ENCODE measurements at places on chromosomes 1 and 21.
A peak's percentile ranks its signal among the peaks of the same experiment; 100 is the strongest.

GRCh38 chr1:188599313-188599712 is 1770.6 kb downstream of the PLA2G4A start:
- no peak for DNase-seq

DNA sequence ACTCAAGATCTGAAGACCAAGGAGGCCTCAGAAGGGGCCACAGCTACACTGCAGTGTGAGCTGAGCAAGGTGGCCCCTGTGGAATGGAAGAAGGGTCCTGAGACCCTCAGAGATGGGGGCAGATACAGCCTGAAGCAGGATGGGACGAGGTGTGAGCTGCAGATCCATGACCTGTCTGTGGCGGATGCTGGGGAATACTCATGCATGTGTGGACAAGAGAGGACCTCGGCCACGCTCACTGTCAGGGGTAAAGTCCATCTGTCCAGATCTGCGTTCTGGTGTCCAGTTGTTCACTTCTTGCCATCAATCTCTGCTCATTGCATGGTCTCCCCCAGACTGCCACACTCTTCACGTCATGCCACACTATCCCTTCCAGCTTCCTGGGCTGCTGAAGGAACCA is 90.6 kb downstream of the OBSCN start:
- no peak for DNase-seq

GRCh38 chr1:198563583-198563982 is 23.1 kb upstream of the ATP6V1G3 start:
- no peak for DNase-seq

DNA sequence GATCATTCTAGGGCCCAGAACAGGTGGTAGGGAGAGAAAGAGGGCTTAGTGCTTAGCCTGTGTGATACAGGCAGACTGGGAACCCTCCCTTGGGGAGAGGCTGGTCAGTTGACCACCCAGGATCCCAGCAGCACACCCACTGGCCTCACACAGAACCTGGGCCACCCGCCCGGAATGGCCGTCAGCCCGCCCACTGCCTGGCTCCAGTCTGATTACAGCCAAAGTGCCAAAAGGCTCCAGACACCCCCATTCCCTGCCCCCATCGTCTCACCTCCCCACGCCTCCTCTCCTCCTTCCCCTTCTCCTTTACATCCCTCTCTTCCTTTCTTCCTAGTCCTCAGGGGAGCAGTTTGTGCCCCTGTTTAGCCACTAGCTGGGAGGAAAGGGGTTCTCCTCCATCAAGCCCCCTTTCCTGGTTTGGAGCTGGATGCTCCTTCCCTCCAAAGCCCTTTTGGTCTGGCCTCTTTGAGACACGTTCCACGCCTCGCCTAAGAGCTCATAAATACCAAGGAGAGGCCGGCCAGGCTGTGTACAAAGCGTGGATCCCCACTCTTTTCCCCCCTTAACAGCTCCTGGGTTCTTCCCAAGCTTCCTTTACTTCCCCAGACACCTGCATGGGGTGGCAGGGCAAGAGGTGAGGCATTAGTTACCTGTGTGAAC is 4.6 kb upstream of the WNT2B start:
- DNase-seq: no peak

GRCh38 chr1:118185084-118185832 is at the start of gene SPAG17:
SPAG17 (minus strand) TSS chr1:118185228; CDS start chr1:118185157, 71 bp downstream.
- DNase-seq: peak; percentile 91

GRCh38 chr1:24961961-24962861 is 32.1 kb upstream of the RUNX3 start:
- DNase-seq: no peak

DNA sequence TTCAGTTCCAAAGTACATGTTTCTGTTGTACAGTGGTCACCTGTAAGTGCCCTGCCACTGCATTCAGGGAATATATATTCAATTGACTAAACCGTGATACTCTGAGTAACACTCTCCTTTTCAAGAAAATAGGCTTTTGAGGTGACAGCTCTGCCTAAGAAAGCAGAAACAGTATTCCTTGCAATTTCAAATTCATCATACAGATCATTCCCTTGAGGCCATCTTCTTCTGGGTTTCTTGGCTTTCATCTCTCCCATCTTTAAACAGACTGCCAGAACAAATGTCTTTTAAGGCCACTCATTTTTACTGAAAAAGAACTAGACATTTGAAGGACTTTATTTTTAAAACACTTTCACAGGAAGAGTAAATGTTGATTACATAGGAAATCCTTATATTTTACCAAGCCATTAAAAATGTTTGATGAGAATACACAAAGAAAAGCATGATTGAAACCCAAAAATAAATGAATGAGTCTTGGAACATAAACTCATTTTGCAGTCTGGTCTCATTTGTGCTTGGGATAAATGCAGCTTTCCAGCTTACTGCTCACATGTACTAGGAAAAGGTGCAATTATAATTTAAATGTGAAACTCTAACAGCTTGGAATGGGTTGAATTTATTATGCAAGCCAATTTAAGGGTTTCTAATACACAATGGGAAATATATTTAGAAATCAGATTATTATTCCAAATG is 34.7 kb downstream of the PLPPR5 start:
- no peak for DNase-seq

- DNase-seq: no peak
Observed at GRCh38 chr1:1157914-1158710, 15.6 kb upstream of the TTLL10 start.

- DNase-seq: no peak
Observed at GRCh38 chr1:115314092-115314491, 24.0 kb downstream of the NGF start.

DNA sequence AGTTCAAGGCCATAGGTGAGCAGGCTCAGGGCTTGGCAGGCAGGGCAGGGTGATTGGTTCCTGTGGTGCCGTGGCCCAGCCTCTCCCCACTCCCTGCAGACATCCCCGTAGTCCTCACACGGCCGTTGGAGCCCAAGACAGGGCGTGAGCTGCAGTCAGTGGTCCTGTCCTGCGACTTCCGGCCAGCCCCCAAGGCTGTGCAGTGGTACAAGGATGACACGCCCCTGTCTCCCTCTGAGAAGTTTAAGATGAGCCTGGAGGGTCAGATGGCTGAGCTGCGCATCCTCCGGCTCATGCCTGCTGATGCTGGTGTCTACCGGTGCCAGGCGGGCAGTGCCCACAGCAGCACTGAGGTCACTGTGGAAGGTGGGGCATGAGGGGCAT is 71.9 kb downstream of the OBSCN start:
- DNase-seq: no peak

DNA sequence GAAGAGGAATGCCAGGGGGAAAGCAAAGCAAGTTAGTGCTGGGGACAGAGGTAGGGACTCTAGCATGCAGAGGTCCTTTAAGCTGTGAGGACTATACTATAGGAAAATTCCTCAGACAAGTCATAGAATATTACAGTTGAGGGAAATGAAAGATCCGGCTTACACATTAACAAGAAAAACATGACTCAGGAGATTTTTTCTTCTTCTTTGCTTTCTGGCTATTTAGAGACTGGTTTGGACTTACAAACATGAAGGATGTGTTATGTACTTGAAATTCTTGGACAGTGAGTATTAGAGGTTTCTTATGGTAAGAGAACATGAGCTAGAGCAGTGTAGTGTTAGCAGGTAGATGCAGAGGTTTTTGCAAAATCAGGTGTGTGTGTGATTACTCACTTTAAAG is 24.9 kb downstream of the USP25 start:
- DNase-seq: no peak

GRCh38 chr1:47298025-47298699 is 15.8 kb downstream of the STIL start:
- DNase-seq: no peak

DNA sequence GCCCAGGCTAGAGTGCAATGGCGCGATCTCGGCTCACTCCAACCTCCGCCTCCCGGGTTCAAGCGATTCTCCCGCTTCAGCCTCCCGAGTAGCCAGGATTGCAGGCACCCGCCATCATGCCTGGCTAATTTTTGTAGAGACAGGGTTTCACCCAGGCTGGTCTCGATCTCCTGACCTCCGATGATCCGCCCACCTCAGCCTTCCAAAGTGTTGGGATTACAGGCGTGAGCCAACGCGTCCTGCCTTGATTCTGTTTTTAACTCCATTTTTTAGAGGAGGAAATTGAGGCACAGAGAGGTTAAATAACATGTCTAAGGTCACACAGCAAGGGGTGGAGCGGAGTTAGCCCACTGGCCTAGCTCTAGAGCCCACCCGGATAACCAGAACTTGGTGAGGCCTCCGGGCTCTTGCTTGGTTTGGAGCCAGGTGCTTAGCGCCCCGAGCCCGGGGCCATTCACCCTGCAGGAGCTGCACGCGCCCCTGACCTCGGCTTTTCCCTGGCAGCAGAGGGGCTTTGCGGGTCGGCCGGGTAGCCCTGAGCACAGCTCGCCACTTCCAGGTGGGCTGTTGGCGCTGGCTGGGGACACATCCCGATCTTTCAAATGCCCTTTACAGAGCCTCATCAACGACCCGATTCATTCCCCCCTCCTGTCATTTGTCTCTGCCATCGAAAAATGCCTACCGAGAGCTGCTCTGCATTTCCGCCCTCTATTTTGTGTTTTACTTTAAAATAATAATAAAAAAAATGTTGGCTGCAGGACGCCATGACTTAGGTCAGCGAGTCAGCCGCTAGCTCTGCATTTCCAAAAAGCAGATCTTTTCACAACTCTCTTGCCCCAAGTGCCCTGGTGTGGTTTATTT is 11.2 kb downstream of the SIM2 start:
- no peak for DNase-seq

DNA sequence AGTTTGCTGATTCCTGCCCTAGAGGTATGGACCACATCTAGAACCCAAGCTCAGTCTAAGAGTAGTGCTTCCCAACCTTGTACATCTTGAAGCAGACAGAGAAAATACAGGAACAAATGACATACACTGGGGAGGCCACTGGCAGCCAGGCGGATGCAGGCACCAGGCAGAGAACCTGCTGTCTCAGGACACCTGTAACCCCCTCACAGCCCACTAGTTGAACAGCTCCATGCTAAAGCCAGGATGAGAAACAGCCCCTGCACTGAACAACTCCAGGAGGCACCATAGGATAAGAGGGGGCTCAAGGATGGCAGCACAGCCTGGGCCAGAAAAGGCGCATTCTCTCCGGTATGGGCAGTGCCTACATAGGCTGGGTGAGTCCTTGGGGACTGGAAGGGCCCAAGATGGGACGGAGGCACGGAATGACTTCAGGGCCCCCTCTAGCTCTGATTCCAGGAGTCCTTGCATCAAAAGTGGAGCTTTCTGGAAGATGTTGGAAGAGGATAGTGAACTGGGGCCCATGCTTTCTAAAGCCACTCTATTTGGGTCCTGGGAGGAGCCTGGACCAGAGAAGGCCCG is 16.0 kb downstream of the MEF2D start:
- no peak for DNase-seq

DNA sequence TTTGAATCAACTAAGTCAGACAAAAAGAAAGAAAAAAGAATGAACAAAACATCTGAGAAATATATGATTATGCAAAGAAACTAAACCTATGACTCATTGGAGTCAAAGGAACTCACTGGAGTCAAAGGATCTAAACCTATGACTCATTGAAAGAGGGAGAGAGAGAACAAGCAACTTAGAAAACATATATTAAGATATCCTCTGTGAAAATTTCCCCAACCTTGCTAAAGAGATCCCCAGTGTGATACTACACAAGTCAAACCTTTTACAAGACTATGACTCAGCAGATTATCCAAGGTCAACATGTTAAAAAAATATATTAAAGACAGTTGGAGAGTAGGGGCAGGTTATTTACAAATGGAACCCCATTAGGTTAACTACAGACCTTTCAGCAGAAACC is 1538.3 kb downstream of the NCAM2 start:
- DNase-seq: no peak

GRCh38 chr1:241638909-241639622 is 1.1 kb downstream of the CHML start:
- DNase-seq: no peak

DNA sequence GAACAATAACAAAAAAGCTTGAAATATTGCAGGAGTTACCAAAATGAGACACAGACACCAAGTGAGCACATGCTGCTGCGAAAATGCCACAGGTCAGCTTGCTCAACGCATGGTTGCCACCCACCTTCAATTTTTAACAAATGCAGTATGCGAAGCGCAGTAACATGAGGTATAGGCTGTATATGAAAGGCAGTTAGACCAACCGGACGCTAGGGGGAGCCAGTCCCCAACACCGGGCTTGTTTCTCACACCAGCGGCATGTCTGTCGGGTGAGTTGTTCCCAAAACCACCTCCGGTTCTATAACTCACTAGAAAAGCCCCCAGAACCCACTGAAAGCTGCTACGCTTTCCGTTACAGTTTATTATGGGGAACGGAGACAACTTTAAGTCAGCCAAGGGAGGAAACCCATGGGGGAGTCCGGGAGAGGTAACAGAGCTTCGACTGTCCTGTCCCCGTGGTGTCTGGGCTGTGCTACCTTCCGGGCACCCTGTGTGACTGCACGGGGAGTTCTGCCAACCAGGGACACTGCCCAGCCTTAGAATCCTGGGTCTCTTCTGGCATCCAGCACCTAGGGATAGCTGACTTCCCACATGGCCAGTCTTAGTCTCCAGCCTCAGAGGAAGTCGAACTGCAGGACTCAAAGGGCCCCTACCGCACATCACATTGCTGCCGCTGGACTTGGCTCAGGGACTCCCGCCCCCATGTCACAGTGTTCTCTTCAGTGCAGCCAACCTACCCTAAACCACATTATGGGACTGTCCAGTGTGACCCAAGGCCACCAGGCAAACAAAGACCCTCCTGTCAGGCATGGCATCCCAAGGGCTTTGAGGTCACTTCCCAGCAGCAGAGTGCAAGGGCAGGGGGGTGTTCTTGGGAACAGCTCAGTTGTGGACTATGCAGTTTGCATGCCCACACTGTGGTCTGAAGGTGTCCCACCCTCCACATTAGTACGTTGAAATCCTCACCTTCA is 14.0 kb downstream of the RNF187 start:
- DNase-seq: peak; percentile 86

DNA sequence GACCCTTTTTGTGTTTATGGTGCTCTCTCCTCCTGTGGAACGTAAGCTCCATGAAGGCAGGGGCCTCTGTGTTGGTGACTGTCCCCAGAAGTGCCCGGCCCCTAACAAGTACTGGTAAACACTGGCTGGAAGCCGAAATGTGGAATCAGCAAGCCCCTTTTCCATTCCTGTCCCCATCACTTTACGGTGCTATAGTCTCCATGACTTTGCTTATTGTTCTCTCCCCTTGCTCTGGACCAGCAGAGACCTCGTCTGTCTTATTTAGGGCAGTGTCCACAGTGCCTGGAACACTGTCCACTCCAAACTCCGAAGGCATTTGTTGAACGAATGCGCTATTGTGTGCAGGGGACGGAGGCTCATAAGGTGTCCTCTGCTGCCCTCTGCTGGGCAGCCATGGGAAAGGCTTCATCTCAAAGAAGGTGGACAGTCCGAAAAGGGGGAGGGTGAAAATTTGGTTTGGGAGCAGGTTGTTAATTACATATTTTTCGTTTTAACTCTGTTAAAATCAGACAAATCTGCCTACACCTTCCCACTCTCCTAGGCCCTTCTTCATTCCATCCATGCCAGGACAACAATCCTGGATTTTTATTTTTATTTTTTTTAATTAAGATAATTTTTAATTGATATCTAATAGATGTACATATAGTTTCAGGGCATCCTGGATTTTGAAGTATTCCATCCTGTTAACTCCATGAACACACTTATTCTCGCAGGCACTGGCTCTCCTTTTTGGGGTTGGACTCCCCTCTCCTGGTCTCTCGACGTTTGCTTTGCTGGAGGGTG is 115.6 kb downstream of the PGBD5 start:
- peak; percentile 85 for DNase-seq

GRCh38 chr1:225146478-225146877 is 217.0 kb downstream of the DNAH14 start:
- no peak for DNase-seq

- DNase-seq: no peak
Observed at GRCh38 chr1:67431156-67431765, 1.1 kb upstream of the SERBP1 start.

- no peak for DNase-seq
Observed at GRCh38 chr1:115210302-115210711, 121.0 kb upstream of the TSPAN2 start.
